ENCODE measurements at places on chromosomes 5 and 9.

DNA sequence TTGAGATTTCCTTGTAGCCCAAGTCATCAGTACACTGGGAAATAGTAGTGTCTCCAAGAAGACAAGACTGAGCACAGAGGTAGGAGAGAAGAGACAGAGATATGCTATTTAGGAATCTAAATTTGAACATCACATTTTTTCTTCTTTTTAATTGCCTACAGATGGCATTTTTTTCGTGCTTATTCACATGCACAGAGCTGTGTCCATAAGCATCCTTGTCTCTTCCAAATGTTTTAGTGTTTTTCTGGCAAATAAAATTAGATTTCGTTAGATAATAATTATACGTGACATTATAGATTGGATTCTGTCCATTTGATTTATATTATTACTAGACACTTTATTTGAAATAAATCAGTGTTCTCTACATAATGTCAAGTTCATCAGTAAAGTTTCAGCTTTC lies 80.9 kb downstream of the PRR16 start:
- DNase-seq = no peak

DNA sequence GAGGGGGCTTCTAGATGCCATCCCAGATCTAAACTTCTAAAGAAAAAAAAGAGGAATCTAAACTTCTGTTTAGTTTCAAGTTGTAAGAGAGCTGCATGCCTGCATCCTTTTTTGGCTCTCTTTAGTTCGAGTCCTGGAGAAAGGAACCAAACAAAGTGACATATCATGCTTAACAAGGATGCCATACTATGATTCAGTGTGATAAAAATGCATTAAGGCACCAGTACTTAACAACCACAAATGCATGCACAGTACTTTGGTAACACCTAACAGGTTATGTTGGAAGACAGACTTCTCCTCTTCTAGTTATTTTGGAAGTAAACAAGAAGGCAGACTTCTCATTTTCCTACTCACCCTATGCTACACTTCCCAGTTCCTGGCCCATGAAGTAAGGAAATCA lies 27.3 kb downstream of the NME5 start:
- DNase-seq = no peak

DNA sequence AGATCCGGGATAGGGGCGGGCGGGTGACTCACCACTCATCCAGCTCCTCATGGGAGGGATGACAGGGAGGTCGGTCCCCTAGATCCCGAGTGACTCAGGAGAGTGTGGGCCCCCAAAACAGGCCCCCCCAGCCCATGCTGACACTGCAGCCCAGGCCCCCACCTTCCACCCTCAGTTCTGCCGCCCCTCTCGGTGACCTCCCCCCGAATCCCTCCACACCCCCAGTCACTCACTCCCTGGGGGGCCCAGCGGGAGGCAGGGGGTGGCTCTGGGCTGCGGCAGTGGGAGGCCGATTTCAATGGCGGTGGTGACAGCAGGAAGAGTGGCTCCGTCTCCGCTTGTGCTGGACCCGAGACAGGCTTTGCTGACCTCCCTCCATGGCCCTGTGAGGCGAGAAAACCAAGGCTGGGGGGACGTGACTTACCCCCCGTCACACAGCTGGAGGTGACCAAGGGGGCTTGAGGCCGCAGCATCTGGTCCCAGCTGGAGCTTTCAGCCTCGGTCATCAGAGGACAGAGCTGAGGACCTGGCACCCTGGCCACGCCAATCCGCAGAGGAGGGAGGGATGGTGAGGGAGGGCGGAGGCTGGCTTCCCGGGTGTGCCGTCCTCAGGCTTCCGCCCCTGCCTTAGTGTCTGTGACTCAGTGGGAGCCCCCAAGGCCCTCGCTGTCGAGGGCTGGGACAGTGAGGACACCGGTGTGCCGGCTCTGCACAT lies 9.0 kb downstream of the GPSM1 start:
- DNase-seq = no peak

GRCh38 chr5:174725991-174726601 lies 1.7 kb downstream of the MSX2 start:
- DNase-seq = no peak

DNA sequence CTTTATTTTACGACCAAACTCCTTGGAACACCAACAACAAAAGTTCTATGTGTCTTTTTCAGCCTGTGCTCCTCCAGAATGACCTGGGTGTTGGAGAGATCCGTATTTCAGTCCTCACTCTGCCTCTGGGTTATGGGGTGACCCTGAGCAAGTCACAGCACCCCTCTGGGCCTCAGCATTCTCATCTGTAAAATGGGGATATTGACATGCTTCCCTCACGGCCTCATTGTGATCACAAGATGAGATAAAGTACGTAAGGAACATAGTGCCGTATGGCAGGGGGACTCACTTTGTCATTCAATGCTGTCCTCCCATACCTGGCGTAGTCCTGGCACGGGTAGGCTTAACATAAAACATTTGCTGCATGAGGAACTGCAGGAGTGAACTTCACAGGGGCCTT lies 123.0 kb upstream of the HAND1 start:
- no peak for DNase-seq

- DNase-seq = no peak
Measured at GRCh38 chr5:61649231-61649630, 317.2 kb downstream of the ZSWIM6 start.

- DNase-seq = no peak
Measured at GRCh38 chr5:123436201-123436600, 13.0 kb upstream of the CEP120 start.

- no peak for DNase-seq
Measured at GRCh38 chr5:147989239-147989638, 74.5 kb upstream of the SPINK5 start.

DNA sequence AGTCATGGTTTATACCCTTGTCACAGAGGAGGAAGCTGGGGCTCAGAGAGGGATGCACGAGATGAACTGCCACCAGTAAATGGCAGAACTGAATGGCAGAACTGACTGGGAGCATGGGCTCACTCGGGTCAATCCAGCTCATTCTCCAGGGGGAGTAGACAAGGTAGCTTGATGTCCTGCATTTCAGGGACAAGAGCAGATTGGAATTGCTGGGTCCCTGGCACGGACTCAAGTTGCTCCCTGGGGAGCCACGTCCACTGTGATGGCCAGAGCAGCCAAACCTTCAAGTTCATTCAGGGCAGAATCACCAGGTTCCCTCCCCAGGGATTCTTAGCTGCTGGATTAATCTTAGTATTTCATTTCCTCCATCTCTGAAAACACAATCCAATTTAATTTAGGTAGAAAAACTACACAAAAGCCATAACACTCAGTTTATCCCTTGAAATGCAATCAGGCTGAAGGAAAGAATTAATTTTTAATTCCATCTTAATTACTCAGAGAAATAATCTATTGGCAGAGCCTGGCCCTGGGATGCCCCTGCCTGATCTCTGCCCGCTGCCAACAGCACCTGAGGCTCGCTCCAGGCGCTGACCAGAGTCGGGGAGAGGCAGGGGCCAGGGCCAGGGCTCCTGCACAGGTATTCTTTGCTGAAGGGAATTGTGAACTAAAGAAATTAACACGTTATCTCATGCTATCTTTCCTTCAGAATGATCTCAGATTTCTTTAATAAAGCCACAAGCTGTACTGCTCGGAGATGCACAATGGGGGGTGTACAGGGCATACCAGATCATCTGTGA lies 42.0 kb upstream of the UNC5A start:
- DNase-seq = no peak

DNA sequence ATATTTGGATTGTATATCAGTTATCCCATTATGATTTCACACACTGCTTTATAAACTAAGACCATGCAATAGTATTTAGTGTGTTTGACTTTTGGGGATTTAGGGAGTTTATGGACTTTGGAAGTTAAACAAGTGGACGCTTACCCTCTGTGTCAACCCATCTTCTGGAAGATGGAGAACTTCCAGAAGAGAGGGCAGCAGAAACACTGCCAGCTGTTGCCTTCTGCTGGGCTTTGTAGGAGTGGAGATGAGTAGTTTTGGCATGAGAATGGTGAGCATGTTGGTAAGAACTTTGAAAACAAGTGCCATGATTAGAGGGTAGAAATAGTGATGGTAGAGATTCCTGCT lies 2.2 kb downstream of the DNAJC25 start:
- DNase-seq = no peak

GRCh38 chr5:126446498-126447224 lies 23.5 kb downstream of the GRAMD2B start:
- no peak for DNase-seq

GRCh38 chr5:53923961-53924360 lies 363.5 kb downstream of the NDUFS4 start:
- DNase-seq = no peak

GRCh38 chr5:104298518-104298917 lies 735.9 kb upstream of the NUDT12 start:
- no peak for DNase-seq

GRCh38 chr5:73641811-73642210 lies 15.8 kb downstream of the ARHGEF28 start:
- DNase-seq = no peak

- DNase-seq = no peak
Measured at GRCh38 chr9:2662496-2662895, 40.9 kb downstream of the VLDLR start.

GRCh38 chr9:73152953-73153352 lies 1.3 kb downstream of the ANXA1 start:
- DNase-seq = no peak

DNA sequence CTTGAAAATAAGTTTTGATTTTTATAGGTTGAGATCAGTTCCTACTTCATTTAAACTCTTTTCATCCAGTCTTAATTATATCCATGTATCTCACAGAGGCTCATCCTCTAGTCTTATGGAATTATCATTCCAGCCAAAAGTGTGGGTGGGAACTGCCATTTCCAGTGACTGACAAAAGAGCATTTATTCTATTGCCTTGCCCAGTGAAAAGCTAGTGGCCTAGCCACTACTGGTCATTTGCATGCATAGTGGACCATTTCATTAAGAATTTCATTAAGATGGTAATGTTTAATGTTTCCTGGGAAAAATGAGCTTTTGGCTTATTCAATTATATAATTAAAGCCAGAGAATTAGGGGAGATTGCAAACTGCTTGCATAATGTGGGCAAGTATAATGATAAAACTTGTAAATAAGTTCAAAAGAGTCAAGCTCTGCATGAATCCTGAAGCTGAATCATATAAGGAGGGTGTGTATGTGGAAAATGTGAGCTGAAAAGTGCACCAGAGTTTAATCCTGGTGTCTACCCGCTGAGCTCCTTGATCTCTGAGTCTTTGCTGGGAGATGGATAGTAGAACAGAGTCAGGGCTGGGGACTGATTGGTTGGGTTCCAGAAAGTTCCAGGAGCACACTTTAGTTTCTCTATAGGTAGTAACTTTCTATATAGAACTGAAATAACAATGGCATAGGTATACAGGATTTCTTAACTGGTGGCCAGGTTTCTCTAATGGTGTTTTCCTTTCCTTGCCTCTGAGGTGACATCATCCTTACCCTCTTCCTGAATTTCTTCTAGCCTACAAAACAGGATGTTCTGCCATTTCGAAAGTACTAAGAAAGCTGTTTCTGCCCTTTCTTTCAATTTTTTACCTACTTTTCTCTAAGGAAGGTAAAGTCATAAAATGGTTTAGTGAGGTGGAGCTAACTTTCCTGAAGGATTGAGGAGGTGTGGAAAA lies 78.5 kb downstream of the KIF4B start:
- DNase-seq = no peak

GRCh38 chr9:16421532-16421931 lies 448.9 kb downstream of the BNC2 start:
- DNase-seq = no peak

DNA sequence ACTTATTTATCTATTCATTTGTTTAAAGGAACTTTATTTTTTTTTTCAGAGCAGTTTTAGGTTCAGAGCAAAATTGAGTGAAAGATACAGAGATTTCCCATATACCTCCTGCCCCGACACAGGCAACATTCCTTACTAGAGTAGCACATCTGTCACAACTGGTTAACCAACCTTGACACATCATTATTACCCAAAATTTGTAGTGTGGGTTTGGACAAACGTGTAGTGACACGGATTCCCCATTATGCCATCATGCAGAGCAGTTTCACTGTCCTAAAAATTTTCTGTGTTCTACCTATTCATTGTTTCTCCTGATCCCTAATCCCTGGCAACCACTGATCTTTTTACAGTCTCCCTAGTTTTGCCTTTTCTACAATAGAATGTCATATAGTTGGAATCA lies 57.3 kb upstream of the LHFPL2 start:
- DNase-seq = no peak

All from esophagus squamous epithelium (tissue), 5 donors.